ENCODE measurements at places on chromosomes 6 and 20. TPM values are rescaled to one million over a fixed set of nuclear protein-coding genes. Genes with fewer than 3 reads are reported as not detected.

Gene DSP
- 9.4 TPM for total RNA-seq

Gene COL11A2
- total RNA-seq: 4.2 TPM

Gene UBE3D
- 10.3 TPM for total RNA-seq

DNA sequence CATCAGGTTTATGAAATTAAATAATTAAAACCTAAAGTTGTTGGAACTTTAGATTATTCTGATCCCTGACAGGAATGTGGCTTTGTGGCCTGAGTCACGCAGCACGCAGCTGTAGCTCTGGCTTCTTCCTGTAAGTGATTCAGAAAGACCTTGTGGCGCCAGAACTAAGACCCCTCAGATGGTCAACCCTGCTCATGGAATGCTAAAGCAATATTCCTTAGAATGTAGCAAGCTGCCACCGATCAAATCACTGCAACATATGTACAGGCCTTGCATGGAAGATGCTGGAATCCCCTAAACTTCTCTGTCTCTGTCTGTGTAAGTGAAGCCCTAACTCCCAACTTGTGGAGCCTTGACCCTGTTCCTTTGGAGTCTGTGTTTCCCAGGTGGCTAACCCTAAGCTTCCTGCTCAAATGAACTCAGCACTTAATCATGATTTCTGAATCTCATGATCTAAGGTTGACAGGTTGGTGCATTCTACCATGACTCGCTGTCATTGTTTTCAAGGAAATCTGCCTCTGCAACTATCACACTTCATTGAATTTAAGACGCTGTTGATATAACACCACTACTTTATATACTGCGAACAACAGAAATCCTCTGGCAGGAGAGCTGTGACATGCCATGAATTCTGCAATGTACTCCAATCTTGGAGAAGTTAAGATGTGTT lies 111.2 kb upstream of the CST7 start:
- DNase-seq: no peak

Gene CLVS2
- total RNA-seq: 1.3 TPM

GRCh38 chr6:46325561-46326530 lies 155.1 kb upstream of the ENPP5 start:
- DNase-seq: no peak

DNA sequence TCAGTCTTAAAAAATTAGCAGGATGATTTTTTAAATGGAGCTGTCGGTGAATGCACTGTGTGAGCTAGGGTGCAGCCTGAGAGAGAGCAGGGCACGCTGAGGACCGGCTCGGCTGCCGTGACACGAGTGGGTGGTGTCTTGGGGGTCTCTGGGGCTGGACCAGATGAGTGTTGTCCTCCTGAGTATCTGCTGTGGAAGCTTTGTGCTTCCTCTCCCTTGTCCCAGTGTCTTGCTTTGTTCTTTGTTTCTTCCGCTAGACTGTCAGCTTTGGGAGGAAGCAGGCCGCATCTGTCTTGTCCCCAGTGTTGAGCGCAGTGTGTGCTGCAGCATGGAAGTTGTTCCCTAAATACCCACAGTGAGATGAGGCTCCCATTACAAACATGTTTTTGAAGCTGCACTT lies 89.4 kb downstream of the RTN4IP1 start:
- DNase-seq: peak; percentile 3

DNA sequence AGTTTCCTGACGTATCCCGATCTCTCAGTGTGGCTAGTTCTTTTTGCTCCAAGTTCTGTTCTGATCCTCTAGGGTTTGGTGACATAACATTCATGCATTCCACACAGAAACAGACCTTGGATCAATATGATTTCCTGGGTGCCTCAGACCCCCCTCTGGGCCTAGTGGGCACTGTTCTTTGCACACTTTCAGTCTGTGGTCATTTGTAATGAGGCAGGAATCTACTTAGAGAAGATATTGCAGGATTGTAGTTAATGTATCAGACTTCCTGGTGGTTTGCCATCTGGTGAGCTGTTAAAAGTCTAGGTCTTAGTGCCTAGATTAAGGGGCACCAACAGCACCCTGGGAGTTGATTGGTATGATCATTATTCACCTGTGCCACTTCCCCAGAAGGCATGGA lies 7.5 kb downstream of the BEND6 start:
- DNase-seq: no peak

Gene ETV7
- not detected for total RNA-seq

GRCh38 chr20:32727683-32728082 lies 15.6 kb downstream of the COMMD7 start:
- DNase-seq: no peak

DNA sequence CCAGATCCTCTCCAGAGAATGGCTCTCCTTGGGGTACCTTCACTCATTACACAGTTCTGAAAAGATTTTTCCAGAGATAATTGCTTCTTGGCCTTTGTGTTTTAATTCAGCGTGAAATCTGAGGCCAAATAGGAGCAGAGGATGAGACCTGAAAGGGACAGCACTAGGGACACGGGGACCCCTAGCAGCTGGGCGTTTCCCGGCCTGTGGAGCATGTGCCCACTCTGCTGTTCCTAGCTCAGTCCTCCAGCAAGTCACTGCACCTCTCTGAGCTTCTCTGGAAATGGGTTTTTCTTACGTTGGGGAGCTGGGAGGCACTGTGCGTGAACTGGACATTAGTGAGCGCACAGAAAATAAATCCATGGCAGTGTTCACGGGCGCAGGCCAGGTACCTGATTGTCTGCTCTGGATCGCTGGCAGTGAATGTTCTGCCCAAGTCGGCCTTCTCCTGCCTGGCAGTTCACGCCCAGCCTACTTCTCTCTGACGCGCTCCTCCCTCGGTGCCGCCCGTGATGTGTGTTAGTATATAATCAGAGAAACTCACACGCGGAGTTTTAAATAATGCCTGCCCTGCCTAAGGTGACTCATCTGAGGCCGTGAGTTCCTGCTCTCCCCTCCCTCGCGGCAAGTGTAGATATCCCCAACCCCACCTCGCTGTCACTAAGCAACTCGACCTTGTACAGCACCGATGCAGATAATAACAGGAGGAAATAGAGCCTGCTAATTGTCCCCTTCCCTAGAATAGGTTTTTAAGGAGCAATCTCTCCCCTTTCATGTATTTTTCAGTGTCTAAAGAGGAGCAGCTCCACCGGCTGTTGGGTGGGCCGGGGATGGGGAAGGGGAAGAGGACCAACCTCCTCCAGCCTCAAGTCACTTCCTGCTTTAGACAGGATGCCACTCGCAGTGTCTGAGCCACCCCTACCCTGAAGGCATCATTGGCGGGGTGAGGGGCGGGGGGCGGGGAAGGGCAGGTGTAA lies 2.7 kb upstream of the TUBB2A start:
- no peak for DNase-seq

Gene RHAG
- total RNA-seq: not detected

Gene SH3BGRL2
- 11.8 TPM for total RNA-seq

Gene SASH1
- total RNA-seq: 88.0 TPM

Gene PIM1
- 9.1 TPM for total RNA-seq

- DNase-seq: no peak
These were observed 11.8 kb downstream of the DCBLD1 start for GRCh38 chr6:117494283-117494682.

Gene PRSS16
- total RNA-seq: 0.57 TPM

Gene SSR1
- total RNA-seq: 110 TPM

Gene GPX5
- not detected for total RNA-seq

DNA sequence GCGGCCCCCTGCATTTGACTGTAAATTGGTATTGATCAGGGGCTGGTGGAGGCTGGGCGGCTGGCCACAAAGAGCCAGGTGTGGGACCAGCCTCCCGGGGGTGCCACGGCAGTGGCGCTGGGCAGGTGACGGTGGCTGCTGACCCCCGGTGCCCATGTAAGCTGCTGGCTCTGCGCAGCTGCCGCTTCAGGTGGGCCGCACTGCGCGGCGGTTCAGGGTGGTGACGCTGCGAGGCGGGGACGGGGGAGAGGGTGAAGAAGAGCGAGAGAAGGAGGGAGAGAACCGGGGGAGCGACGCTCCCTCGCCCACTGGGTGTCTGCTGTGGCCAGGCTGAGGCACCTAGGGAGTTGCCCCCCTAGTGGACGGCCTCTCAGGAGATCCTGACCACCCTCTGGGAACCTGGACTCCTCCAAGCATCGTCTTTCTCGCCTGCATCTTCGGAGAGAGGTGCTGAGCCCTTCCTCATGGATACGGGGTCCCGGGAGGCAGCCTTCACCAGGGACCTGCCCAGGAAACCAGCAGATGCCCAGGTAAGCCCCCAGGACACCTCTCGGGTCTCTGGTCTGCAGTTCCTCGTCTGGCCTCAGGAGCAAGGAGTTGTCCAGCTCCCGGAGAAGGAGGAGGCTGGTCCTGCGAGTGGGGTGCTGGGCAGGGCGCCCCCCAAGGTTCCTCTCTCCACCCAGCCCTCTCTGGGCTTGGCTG lies 77.5 kb upstream of the GATA5 start:
- no peak for DNase-seq

Gene CASS4
- 0.14 TPM for total RNA-seq
